Activated CD8-positive, alpha-beta T cell treated with anti-CD3 and anti-CD28 coated beads for 36 hours (primary cell): ENCODE measurements at places on chromosomes 7 and 10. TPM values are rescaled to one million over a fixed set of nuclear protein-coding genes. Genes with fewer than 3 reads are reported as not detected.
A peak's percentile ranks its signal among the peaks of the same experiment; 100 is the strongest.

The ITGB8 gene
- not detected for total RNA-seq

The RAB11FIP2 gene
- 9.7 TPM for total RNA-seq

The TCERG1L gene
- total RNA-seq = not detected

The PNLIPRP2 gene
- total RNA-seq = not detected

The VAX1 gene
- not detected for total RNA-seq

The GPR26 gene
- not detected for total RNA-seq

The RAMP3 gene
- not detected for total RNA-seq

The UTF1 gene
- total RNA-seq = not detected

The LIPJ gene
- total RNA-seq = not detected

The SPDYE11 gene
- not detected for total RNA-seq

The MLXIPL gene
- not detected for total RNA-seq

The ATOH7 gene
- total RNA-seq = not detected

The AGR3 gene
- total RNA-seq = not detected

The CYP26A1 gene
- total RNA-seq = not detected

The PAPOLB gene
- not detected for total RNA-seq

DNA sequence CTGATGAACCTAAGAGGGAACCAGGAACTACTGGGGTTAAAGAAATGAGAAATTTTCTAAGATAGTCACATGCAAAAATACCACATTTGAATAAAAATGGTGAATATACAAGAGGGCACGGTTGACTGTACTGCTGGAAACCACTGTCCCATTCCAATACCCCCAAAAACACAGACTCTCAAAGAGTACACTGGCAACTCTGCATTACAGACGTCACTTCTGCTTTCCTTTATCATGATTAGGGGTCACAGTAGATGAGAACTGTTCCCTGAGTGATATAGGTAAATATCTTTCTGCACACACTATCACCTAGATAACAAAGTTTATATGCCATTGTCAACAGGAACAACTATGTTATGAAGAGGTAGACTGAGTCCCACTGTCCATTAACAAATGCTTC is 69.5 kb downstream of the RAPGEF5 start:
- H3K4me1 ChIP-seq = peaks cover 4% of the 10 kb centered on the region
- H3K27ac ChIP-seq = no peak overlapping the region
- H3K36me3 ChIP-seq = no peaks in the 10 kb centered on the region
- DNase-seq = no peak
- H3K27me3 ChIP-seq = peaks cover 6% of the 10 kb centered on the region

GRCh38 chr7:151477867-151478266 is 37.9 kb upstream of the CRYGN start:
- no peak for DNase-seq
- no peak overlapping the region for H3K27ac ChIP-seq
- peaks cover 30% of the 10 kb centered on the region for H3K36me3 ChIP-seq
- H3K4me1 ChIP-seq = peaks cover 19% of the 10 kb centered on the region
- no peak overlapping the region for H3K4me3 ChIP-seq

GRCh38 chr7:121730869-121731268 is 142.1 kb upstream of the PTPRZ1 start:
- DNase-seq = no peak
- H3K4me1 ChIP-seq = no peaks in the 10 kb centered on the region
- no peaks in the 10 kb centered on the region for H3K27me3 ChIP-seq
- H3K36me3 ChIP-seq = no peaks in the 10 kb centered on the region

DNA sequence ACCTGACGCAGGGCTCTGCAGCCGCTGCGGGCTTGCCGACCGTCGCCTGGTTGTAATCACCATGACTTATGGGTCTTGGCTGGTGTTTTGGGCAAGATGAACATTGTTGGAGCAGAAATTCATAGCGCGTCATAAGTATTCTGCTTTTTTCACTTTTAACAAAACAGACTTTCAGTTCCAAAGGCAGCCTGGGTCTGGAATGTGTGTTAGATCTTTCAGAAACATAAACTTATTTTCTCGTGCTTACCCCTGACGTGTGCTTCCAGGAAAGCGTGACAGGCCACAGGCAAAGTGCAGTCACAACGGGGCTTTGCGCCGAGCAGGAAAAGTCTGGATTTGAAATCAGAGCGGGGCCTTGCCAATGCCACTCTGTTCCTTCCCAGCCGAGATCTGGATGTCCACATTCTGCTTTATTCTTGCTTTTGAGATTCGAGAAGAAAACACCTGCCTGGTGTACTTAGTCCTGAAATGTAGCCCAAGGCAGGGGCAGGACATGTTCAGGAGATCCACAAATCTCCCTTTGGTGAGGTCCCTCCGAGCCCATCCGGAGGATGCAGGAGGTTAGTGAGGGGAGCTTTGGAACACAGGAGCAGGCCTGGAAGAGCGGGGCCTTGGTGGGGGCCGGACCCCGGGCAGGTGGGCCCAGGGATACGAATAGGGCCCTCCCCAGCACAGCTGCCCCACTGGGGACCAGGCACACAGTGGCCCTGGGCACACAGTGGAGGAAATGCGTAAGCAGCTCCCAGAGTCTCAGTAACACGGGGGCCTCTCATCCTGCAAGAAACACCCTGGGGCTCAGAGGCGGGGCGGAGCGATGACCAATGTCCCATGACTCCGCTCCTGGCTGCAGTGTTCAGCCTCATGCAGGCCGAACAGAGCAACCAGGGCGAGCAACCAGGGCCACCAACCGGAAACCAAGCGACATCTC is 49.5 kb upstream of the EBF3 start:
- peaks cover 3% of the 10 kb centered on the region for H3K4me1 ChIP-seq
- peaks cover 2% of the 10 kb centered on the region for H3K27me3 ChIP-seq
- H3K27ac ChIP-seq = no peak overlapping the region
- no peaks in the 10 kb centered on the region for H3K36me3 ChIP-seq
- H3K4me3 ChIP-seq = no peak overlapping the region

DNA sequence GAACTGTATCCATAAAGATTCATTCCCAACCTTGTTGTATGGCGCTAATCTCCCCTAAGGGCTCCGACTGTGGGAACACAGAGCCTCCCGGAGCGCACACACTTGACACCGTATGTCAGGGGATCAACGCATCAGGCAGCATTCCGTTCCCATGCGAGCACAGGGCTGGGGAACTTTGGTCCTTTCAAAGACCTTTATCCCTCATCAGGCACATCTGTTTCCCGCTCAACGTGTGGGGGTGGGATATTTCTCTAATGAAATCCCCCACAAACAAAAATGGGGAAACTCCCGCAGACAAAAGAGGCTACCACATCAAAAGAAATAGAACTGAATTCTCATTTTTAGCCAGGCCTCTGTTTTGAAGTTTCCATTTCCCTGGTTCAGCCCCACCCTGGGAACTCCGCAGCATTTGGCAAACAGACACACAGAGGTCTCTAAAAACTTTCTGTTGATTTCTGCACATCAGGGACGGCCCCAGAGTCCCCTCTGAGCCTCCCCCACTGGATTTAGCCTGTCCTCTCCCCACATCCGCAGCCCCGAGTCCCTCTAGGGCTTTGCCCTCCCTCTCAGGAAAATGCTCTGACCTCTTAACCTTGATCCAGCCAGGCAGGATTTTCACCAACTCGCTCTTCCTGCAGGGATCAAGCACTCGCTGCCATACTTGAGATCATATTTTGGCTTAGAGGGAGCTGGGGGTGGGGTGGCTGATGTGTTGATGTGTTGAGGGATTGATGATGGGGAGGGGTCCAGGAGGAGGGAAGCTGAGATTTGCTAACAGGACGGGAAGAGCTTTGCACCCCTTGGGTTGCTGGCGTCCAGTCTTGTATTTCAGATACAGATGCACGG is 6.6 kb downstream of the CPA5 start:
- no peak overlapping the region for H3K27ac ChIP-seq
- peaks cover 21% of the 10 kb centered on the region for H3K4me1 ChIP-seq
- no peak overlapping the region for H3K4me3 ChIP-seq
- no peaks in the 10 kb centered on the region for H3K27me3 ChIP-seq
- DNase-seq = peak; percentile 30

DNA sequence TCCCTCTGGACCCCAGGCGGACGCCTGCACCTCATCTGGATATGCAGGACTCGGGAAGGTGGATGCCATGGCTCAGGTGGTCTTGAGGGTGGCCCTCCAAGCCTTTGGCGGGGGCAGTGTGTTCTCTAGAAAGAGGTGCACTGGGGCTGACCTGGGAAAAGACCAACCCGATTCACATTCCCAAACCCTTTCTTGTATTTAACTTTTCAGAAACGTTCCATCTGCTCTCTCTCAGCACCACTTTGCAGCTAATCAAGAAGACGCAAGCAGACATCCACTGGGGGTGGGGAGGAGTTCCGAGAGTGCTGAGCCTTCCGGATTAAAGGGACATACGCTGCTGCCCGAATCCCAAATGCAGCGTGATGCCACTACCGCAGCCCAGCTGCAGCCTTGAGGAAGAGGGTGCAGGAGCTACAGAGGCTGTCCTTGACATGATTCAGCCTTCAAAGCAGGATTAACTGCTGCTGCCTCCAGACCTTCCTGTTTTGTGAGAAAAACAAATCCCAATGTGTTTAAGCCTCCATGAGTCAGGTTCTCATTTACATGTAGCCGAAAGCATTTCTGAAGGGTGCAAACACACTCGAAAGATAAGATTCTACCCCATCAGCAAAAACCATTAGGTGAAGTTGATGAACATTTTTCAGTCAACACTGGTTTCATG is 39.9 kb downstream of the RBM17 start:
- H3K27ac ChIP-seq = no peak overlapping the region
- peaks cover 3% of the 10 kb centered on the region for H3K27me3 ChIP-seq
- no peaks in the 10 kb centered on the region for H3K36me3 ChIP-seq
- peaks cover 35% of the 10 kb centered on the region for H3K4me1 ChIP-seq
- H3K4me3 ChIP-seq = no peak overlapping the region

GRCh38 chr7:44765579-44766415 is 17.1 kb downstream of the ZMIZ2 start:
- peaks cover 27% of the 10 kb centered on the region for H3K4me1 ChIP-seq
- H3K4me3 ChIP-seq = no peak overlapping the region
- no peak for DNase-seq
- H3K27me3 ChIP-seq = no peaks in the 10 kb centered on the region
- no peak overlapping the region for H3K27ac ChIP-seq

GRCh38 chr10:1083581-1083980 is 27.4 kb downstream of the WDR37 start:
- peaks cover 17% of the 10 kb centered on the region for H3K4me1 ChIP-seq
- H3K27me3 ChIP-seq = no peaks in the 10 kb centered on the region
- no peak overlapping the region for H3K27ac ChIP-seq
- no peak overlapping the region for H3K4me3 ChIP-seq

DNA sequence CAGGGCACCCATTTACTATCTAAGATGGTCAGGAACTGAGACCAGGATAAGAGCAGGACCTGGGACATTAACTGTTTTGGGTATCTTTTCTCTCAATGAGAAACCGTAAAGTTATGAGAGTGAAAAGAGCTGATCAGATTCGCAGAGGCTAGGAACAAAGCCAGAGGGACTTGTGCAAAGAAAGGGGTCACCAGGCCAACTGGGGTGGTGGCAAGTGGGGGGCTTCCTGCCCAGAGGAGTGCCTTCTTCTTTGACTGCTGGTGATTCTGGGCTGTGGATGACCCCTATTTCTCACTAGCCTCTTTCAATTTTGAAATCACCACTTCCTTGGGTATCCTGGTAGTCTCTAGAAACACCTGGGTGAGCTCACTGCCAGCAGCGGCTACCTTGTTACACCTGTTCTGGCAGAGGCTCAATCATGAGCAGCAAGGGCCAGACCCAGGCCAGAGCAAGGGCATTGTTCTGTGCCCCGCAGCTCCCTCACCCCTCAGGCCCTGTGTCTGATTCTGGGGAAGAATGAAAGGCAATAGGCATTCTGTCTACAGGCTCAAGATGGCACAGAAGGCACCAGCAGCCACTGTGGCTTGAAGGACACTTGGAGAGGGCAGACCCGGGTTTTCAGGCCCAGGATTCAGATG is 999 bp downstream of the SFTPD start:
- no peaks in the 10 kb centered on the region for H3K4me1 ChIP-seq
- H3K36me3 ChIP-seq = no peaks in the 10 kb centered on the region
- peaks cover 3% of the 10 kb centered on the region for H3K27me3 ChIP-seq
- H3K4me3 ChIP-seq = no peak overlapping the region
- H3K27ac ChIP-seq = no peak overlapping the region
- no peak for DNase-seq

DNA sequence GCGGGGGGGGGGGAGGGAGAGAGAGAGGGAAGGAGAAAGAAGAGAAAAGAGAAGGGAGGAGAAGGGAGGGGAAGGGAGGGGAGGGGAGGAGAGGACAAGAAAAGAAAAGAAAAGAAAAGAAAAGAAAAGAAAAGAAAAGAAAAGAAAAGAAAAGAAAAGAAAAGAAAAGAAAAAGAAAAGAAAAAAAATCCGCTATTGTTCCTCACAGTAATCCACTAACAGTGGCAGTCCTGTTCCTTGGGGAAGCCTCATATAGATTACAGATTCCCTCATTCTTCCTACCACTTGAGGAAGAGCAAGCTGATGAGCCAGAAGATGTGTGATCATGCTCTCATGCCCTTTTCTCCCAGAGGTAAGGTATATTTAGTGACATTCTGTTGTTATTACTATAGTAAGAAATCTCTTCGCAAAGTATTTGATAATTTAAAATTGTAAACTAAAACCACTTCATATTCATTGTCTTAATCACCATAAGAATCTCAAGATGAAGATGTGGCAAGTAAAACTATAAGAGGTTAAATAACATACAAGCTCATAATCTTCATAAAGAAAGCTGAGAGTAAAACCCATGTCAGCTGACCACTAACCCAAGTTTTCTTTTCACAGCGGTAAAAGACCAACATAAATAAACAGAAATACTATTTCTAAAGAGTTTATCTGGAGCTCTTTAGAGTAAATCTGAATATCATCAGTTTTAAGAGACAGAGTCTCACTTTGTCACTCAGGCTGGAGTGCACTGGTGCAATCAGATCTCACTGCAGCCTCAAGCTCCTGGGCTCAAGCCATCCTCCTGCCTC is 128.1 kb downstream of the JMJD1C start:
- H3K27me3 ChIP-seq = no peaks in the 10 kb centered on the region
- H3K4me1 ChIP-seq = peaks cover 2% of the 10 kb centered on the region
- H3K4me3 ChIP-seq = no peak overlapping the region
- peaks cover 5% of the 10 kb centered on the region for H3K36me3 ChIP-seq
- H3K27ac ChIP-seq = no peak overlapping the region
- DNase-seq = no peak

DNA sequence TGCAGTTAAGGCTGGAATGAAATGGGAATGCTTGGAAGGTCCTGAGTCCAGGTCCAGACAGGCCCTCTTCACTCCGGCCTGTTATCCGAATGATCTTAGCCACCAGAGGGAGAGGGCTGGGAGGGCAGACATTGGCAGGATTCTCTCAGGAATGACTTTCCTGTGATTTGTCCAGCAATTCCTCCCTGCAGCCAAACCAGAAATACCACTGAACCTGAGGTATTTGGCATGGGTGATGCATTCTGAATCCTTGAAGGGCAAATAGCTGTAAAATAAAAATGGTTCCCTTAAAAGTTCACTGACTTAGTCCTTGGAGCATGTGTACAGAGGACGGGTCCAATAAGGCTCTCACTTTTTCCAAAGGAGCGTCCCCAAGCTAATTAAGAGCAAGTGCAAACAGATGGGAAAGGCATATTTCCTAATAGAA is 77.5 kb upstream of the HABP2 start:
- peaks cover 3% of the 10 kb centered on the region for H3K27me3 ChIP-seq
- DNase-seq = no peak
- peaks cover 3% of the 10 kb centered on the region for H3K36me3 ChIP-seq

- H3K4me3 ChIP-seq = no peak overlapping the region
- no peak for DNase-seq
- no peaks in the 10 kb centered on the region for H3K4me1 ChIP-seq
- H3K27me3 ChIP-seq = no peaks in the 10 kb centered on the region
Observed at GRCh38 chr10:52217531-52217930, 96.5 kb upstream of the DKK1 start.

- H3K27me3 ChIP-seq = no peaks in the 10 kb centered on the region
- no peak overlapping the region for H3K4me3 ChIP-seq
- DNase-seq = no peak
- no peak overlapping the region for H3K27ac ChIP-seq
- no peaks in the 10 kb centered on the region for H3K36me3 ChIP-seq
Observed at GRCh38 chr7:139654276-139655181, 123.3 kb downstream of the HIPK2 start.

- no peak overlapping the region for H3K27ac ChIP-seq
- no peaks in the 10 kb centered on the region for H3K36me3 ChIP-seq
- H3K27me3 ChIP-seq = no peaks in the 10 kb centered on the region
- no peak for DNase-seq
Observed at GRCh38 chr7:78543976-78544375, 745.4 kb downstream of the PHTF2 start.
